ENCODE measurements at places on chromosomes 7 and 10.

DNA sequence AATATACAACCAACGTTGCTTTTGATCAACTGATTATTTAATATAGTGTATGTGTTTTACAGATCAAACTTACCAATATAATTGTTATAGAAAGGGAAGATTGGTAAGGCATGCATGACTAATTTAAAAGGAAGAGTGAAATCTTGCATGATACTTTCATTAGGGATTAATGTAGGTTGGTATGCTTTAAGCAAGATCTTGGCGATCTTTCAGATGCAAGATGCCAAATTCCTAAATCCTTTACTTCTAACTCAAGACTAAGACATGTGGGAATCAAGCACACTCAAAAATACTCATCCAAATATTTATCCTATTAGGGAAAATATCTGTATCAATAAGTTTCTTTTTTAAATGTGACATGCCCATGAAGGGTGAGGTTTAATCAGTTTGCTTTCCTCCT lies 321.4 kb upstream of the MEOX2 start:
- no peak for DNase-seq

GRCh38 chr10:95579292-95579691 lies 18.1 kb upstream of the SORBS1 start:
- DNase-seq: no peak

DNA sequence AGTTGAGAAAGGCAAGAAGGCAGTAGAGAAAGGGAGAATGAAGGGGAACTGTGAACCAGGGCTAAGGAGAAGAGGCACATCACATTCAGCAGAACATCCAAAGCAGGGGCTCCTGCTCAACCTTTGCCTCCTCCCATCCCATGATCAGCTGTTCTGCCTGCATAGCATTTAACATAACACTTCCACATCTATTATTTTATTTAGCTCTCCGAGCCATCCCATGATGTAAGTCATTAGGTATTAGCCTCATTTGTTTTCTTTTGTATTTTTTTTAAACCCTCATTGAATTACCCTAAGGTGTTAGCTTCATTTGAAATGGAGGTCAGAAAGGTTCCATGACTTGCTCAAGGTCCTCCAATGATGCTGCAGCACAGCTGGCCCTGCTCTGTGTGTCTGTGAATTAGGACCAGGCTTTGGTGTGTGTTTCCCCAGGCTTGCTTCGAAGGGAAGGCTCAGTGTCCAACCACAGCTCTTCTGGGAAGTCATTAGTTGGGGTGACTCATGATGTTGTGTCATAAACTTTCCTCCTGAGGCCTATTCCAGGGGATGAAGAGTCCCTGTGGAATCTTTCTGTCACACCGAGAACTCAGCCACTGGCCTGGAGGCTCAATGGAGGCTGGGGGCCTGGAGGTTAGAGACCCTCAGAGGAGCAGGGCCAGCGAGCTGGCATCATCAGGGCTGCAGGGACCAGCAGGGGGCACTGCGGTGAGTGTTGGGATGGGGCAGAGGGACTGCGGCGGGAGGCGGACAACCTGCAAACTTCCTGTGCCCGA lies 16.5 kb downstream of the NPFFR1 start:
- DNase-seq: peak; percentile 89

DNA sequence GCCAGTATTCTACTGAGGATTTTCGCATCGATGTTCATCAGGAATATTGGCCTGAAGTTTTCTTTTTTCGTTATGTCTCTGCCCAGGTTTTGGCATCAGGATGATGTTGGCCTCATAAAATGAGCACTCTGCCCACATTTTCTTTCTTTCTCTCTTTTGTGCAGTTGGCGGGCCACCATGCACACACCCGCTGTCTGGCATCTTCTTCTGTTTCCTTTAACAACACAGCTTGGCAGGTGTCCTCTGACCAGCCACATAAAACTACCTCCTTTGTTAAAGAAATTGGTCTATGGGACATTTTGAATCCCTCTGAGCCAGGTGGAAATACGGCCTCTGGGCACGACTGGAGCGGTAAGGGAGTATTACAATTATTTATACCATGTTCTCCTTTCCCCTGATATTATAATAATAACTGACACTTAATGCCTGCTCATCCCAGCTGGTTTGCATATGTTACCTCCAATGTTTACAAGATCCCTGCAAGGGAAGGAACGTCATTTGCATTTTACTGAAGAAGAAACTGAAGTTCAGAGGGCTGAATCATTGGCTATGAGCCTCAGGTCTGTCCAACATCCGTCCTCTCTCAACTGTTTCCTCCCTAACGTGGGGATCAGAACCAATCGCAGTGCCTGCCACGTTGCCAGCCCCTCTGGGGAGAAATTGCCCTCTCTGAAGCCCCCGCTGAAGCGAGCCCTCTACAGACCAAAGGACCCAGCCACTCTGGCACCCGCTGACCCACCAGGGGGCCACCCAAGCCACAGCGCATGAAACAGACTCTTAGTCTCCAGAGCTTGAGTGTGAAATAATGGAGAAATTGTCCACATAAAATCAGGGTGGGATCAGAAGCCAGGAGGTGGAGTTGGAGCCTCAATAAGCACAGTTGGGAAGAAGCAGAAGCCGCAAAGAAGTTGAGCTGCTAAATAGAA lies 125.0 kb upstream of the FOXK1 start:
- DNase-seq: no peak

DNA sequence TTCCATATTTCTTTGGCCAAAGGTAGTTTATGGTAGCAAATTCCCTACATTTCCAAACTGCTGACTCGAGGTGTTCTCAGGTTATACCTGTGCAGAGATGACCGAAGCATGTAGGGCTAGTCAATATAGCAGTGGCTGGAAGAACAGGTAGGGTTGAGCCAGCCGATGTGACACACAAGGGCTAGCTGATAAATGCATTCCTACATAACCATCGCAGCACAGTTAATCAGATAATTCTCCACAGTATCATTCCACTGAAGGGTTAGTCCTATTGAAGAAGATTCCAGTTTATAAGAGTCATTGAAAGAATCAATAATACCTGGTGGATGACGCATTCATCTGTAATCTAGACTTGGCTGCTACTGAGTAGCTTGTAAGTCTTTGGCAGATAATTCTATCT lies 220.0 kb downstream of the KIF20B start:
- DNase-seq: peak; percentile 91

GRCh38 chr10:86642499-86642898 lies 11.8 kb upstream of the OPN4 start:
- DNase-seq: no peak

GRCh38 chr10:61071580-61071979 lies 127.6 kb upstream of the RHOBTB1 start:
- DNase-seq: no peak

- no peak for DNase-seq
These were observed 425.0 kb upstream of the ETV1 start for GRCh38 chr7:14414274-14414986.

DNA sequence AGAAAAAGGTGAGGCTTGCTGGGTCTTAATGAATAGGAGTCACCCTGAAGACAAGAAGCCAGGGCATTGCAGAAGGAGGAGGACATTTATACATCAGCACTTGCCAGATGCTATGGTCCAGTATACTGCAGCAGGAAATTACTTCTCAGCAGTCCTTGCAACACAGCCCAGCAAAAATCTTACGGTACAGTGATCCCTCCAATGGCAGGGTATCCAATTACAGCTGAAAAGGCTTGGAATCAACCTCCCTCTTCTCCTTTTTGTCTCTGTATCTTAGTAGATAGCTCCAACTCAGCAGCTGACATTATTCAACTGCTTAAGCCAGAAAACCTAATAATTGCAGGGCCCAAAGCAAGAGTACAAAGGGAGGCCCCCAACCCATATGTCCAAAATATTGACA lies 128.3 kb upstream of the COBL start:
- DNase-seq: no peak

- DNase-seq: no peak
These were observed 317.5 kb downstream of the CXCL12 start for GRCh38 chr10:44067432-44067831.

DNA sequence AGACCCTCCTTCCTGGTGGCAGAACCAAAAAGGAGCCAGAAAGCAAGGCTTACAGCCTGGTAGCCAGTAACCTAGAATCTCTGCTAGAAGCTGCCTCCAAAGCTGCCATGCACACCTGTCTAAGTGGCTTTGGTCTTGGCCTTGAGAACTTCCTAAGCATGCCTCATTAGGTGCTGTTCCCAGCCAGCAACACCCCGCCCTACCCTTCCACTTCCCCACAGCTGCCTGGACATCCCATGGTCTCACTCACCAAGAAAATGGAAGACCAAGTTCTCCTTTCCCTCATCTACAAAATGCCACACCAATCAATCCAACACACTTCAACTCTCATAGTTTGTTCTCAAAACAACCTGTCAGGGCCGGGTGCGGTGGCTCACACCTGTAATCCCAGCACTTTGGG lies 4.2 kb downstream of the PSAP start:
- no peak for DNase-seq

GRCh38 chr7:25789701-25790640 lies 362.0 kb upstream of the NFE2L3 start:
- DNase-seq: no peak

- DNase-seq: no peak
These were observed 71.3 kb upstream of the CSTF2T start for GRCh38 chr10:51770709-51771108.

GRCh38 chr7:77407906-77408305 lies 8.2 kb downstream of the GSAP start:
- no peak for DNase-seq

- no peak for DNase-seq
These were observed 90.8 kb upstream of the EEPD1 start for GRCh38 chr7:36062154-36062815.

- DNase-seq: no peak
These were observed 822 bp downstream of the SAMD9L start for GRCh38 chr7:93147363-93147762.

- DNase-seq: no peak
These were observed 13.9 kb downstream of the KLHDC10 start for GRCh38 chr7:130084037-130084875.

Measured in keratinocyte (primary cell).